HuH-7 (cell line): ENCODE measurements at places on chromosomes 7 and 10.

GRCh38 chr10:21193196-21193595 is 296.1 kb upstream of the NEBL start:
- no peak for DNase-seq

DNA sequence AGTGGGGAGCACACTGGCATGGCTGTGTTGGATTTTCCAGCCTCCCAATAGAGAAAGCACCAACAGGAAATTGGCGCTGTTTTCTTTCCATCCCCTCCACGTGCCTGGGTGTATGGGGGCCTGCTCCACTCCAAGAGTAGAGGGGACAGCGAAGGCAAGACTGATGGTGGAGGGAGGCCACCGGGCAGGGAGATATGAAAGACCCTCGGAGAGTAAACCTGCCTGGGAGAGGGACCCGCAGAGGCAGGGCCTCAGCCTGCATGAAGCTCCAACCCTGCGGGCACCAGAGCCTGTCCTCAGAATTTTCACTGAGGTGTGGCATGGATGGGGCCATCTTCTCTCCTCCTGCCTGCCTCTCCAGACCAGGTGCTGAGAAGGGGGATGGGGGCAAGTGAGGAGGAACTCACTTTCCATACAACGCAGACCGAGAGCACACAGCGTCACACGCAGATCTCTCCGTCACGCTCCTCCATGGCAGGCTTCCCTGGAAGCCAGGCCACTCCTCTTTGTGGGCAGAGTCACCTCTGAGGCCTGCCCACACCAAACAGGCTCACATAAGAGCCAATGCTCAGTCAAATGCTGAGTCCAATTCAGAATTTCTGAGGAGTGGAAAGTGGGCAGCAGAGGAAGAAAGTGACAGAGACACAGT is 18.8 kb downstream of the ANXA11 start:
- no peak for DNase-seq

GRCh38 chr10:114811862-114812261 is 9.7 kb upstream of the FHIP2A start:
- DNase-seq: no peak

- DNase-seq: no peak
Observed at GRCh38 chr10:97539523-97540200, 32.9 kb upstream of the ANKRD2 start.

DNA sequence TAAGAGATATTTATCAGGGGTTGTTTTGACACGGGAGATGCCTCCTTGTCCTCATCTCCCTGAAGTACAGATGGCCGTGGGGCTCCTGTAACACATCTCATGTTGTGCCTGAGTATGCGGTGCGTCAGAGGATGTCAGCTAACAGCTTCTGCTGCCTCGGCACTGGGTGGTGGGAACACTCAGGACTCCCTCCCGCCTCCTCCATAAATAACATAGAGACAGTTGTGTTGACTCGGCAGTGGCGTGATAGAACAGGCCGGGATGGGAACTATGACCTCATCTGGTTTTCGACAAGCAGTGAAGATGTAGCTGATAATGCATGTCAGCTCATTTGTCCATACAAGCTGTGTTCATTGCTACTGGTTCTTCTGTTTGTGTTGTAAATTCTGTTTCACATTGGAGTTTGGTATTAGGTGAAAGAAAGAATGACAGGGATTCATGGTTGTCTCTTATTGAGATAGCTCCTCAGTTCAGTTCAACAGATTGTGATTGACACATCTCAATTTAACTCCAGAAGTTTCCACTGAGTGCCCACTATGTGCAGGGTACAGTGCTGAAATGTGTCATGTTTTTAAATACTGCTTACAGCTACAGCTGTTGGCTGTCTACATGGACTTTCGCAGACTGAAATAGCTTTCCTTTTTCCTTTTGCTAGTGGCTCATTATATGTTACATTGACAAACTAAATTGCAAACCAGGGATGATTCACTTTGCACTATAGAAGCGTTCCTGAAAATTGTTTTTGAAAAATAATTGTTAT is 87.4 kb downstream of the CHN2 start:
- peak; percentile 65 for DNase-seq

GRCh38 chr7:27349621-27350020 is 107.0 kb downstream of the EVX1 start:
- no peak for DNase-seq

- peak; percentile 64 for DNase-seq
Observed at GRCh38 chr10:93993782-93994437, at the start of gene PLCE1. Gene PLCE1 (plus strand): TSS chr10:93993931. CDS start chr10:94031047, 37,116 bp downstream.

GRCh38 chr7:16563281-16564022 is 36.8 kb downstream of the LRRC72 start:
- no peak for DNase-seq

- no peak for DNase-seq
Observed at GRCh38 chr10:70918851-70919530, 30.6 kb upstream of the PCBD1 start.

GRCh38 chr7:151632750-151633515 is 113.2 kb upstream of the RHEB start:
- no peak for DNase-seq

- no peak for DNase-seq
Observed at GRCh38 chr10:84292502-84292901, 35.9 kb upstream of the CCSER2 start.

- DNase-seq: no peak
Observed at GRCh38 chr7:13800694-13801448, 188.6 kb downstream of the ETV1 start.

- no peak for DNase-seq
Observed at GRCh38 chr7:157962458-157963306, 624.9 kb downstream of the PTPRN2 start.

- DNase-seq: no peak
Observed at GRCh38 chr7:35571611-35572240, 123.2 kb downstream of the HERPUD2 start.

GRCh38 chr10:132657127-132657706 is 119.6 kb downstream of the INPP5A start:
- no peak for DNase-seq

DNA sequence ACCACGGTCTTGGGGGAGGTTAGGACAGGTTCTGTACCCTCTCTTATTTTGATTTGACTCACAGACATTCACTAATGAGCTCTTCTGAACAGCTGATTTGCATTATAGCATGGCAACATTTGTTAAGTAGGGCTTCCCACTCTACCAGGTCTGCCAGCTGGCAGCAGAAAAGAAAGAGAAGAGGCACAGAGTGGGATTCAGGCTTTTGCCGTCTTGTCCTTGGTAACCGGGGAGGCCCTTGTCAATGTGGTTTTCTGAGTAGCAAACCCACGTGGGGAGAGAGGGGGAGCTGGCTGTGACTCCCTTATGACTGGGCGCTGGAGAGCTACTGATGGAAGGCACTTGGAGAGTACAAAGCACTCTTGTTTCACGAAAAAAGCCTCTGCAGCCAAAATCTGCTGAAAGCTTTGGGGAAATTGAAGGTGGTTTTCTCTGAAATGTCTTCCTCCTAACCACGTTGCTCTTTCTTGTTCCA is 355.3 kb upstream of the GALNT17 start:
- DNase-seq: no peak

DNA sequence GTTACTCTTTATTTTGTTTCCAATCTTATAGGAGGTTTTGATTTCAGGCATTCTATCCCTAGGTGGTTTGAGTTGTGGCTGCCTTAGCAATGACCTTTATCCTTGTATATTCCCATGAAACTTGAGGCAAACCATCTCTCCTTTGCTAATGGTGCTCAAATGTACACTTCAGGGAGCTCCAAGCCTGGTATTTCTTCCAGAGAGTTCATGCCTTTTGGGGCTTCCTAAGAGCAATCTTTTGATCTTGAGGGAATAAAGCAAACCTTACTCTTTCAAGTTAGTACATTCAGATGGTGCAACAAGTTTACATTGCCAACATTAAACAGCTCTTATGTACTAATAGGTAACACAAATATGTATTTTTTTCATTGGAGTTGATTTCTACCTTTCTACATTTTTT is 3.4 kb upstream of the GNAT3 start:
- no peak for DNase-seq

DNA sequence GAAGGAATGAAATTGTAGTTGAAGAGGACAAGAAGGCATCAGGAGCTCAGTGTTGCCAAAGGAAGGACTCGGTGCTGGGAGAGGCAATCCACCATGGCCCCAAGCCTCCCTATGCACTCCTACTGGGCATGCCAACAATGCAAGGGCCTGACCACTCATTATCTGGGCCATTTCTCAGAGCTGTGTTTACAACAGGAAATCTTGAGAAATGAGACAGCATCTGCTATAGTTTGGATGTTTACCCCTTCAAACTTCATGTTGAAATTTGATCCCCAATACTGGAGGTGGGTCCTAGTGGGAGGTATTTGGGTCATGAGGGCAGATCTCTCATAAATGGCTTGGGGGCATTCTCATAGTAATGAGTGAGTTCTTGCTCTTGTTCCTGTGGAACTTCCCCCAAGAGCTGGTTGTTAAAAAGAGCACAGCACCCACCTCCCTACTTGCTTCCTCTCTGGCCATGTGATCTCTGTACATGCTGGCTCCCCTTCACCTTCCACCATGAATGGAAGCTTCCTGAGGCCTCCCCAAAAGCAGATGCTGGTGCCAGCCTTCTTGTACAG is 50.8 kb upstream of the AOAH start:
- DNase-seq: no peak

- no peak for DNase-seq
Observed at GRCh38 chr7:8618441-8619070, 185.1 kb downstream of the NXPH1 start.

DNA sequence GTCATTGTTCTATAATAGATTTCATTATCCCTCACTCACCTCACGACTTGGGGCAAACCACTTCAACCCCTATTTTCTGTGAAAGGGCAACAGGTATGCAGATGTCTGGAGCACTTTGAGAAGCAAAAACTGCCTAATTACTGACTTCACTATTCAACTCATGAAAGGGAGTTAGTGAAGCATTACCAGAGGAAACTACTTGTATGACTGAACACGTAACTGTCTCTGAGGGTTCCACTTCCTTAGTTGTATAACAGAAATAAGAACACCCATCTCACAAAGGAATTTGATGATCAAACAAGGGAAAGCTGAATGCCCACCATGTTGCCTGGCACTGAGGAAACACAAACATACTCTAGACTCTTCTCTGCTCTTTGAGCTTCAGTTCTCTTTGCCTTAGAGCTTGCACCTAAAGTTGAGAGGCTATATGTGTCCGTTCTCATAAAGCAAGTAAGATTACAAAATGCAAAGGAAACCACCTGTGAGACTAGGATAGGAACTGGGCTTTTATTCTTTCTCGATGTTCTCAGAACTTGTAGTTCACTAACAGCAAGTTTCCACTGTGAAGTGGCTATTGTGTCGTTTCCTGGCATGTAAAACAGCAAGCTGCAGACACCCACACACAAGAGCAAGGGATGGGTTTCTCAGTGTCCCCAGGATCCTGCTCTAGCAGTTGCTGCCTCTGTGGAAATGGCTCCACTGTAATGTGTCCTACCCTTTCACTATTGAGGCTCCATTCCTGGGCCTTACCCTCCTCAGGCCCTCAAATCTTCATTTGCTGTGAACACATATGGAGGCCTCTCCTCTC is 2.6 kb downstream of the TMEM243 start:
- DNase-seq: no peak

- DNase-seq: no peak
Observed at GRCh38 chr10:5094265-5095205, at the start of gene AKR1C3. Gene AKR1C3 (plus strand): TSS chr10:5094414. CDS start chr10:5094445, 31 bp downstream.

DNA sequence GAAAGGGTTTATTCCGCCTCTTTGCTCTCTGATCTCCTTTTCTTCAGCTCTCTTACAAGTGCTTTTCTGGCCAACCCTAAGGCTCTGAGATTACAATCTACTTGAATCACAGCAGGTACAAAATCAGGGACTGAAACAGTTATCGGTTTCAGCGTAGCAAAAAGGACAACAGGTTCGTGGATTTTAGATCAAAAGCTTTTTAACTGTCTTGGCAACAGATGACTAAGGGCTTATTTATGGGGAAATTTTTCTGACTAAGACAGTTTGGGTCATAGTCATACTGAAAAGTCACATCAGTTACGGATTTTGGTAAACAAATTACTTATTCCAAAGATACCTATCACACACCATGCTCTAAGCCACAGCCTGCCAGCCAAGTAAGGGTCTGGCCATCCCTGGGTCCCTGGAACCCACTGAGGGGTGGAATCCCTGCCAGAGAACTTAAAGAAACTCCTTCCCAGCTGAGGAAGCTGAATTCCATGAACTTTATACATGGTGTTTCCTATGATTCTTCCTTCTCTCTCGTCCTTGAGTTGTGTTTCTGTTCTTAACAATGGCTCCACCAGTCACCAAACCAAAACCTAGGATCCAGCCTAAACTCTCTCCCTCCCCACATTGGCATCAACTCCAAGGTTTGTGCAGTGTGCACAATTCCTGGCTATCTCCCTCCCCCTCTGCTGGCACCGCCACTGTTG is 169.3 kb downstream of the FAM107B start:
- DNase-seq: no peak

DNA sequence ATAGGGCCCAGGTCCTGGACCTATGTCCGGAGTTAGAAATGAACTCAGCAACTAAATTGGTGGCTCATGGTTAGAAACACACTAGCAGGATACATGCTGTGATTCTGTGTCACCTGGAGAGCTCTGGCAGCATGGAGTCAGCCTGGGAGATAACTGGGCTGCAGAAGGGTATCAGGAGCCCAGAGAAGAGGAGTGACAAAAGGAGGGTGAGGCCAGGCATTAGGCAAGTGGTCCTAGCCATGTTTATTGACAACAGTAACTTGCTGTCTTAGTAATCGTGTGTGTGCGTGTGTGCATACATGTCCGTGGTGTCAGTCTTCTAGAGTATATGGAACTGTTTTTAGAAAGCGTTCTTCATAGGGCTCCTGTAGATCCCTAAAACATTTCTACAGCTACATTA is 157.5 kb upstream of the PHYHIPL start:
- DNase-seq: no peak

DNA sequence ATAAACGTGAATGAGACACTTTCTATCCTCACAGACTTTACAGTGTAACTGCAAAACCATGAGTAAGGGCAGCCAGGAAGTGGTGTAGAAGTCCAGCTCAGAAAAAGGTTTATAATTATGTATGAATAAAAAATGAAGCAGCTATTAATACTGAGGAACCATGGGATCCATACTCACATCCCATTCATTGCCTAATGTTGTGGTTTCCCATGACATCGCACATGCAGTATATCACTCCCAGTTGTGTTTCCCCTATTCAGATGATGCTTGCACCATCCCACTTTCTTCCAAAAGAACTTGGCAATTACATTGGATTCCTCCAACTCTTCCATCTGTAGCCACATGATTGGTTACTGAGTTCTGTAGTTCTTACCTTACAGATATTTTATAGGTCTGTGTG is 74.5 kb upstream of the SEMA3D start:
- DNase-seq: no peak

- no peak for DNase-seq
Observed at GRCh38 chr7:88347090-88347489, 40.4 kb upstream of the STEAP4 start.

GRCh38 chr7:104951546-104951945 is 62.5 kb upstream of the KMT2E start:
- DNase-seq: no peak

DNA sequence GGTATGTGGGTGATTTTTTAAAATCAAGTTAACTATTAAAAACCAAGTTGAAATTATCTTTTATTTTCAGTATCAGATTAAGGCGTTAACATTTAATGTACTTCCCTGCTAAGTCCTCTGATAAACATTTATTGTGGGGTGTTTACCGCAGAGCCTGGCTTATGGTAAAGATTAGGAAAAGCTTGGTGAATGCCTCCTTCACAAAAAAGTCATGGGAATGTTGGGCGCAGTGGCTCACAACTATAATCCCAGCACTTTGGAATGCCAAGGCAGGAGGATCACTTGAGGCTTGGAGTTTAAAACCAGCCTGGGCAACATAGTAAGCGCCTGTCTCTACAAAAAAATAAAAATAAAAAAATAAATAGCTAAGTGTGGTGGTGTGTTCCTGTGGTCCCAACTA is 53.3 kb downstream of the WAC start:
- no peak for DNase-seq
